Activated effector memory CD4-positive, alpha-beta T cell treated with anti-CD3 and anti-CD28 coated beads, Interleukin-2, amount 50 U/mL, for 16 hours (primary cell): ENCODE measurements at places on chromosomes 4 and X.

GRCh38 chr4:825063-825970, 612 bp downstream of the CPLX1 start:
- DNase-seq, result peak; percentile 74

GRCh38 chrX:82666355-82666754, 841.7 kb upstream of the POU3F4 start:
- DNase-seq, result no peak

DNA sequence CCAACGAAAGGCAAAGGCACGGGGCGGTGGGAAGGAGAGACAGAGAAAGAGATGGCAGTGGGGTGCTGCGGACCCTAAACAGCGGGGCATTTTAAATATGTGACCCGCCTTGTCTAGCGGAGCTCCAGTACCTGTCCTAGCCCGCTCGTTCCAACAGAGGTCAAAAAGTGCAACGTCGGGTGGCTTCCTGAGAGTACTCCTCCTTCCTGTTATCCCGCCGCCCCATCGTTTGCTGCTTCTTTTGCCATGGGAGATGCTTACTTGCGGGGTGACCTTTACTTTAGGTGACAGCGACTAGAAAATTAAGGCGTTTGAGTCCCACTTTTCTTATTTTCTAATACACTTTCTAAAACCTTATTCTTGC, 735 bp downstream of the NRK start:
- no peak for DNase-seq

DNA sequence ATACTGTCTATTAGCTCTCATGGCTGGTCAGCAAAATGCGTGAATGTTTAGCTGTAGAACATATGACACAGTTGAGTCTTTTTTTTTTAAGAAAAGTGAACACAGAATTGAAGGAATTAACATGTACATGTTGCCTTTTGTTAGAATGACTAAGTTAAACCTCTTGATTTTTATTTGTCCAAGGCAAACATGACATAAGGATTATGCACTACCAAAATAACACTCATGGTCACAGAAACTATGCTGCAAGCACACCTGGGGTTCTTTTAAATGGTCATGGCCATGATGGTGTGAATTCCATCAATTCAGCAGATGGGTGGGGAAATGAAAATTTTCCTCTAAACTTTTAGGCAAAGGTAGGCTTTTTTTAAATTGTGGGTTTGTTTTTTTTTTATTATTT, 80.1 kb upstream of the CXCL13 start:
- no peak for DNase-seq

DNA sequence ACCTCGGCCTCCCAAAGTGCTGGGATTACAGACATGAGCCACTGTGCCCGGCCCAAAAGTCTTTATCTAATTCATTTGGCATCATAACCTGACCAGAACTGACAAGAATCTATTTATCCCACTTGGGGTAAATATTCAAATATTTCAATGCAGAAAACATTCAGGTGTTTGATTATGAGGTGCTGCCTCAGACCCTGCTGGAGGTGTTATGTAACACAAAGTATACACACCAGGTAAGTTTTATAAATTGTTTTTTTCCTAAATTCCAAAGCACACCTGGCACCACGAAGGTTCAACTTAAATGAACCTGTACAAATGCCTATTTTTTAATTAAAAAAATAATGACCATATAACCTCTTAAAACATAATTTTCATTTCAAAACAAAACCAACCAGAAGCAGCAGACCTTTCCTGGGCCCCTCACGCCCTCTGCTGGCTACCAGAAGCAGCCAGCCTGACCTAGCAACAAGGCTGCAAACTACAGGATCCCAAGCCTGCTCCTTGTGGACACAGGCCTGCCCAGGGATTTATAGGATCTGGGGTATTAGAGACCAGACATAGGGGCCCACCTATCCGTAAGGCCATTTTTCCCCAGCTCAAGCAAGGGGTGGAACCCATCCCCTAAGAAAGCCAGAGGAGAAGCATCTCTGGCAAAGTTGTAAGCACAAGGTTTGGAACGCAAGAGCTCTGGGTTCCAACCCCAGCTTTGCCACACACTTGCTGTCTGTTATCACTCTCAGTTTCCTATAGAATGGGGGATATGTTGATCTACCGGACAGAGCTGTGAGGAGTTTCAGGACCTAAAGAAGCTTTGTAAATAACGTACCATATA, 11.7 kb downstream of the OTUD5 start:
- DNase-seq, result peak; percentile 81

DNA sequence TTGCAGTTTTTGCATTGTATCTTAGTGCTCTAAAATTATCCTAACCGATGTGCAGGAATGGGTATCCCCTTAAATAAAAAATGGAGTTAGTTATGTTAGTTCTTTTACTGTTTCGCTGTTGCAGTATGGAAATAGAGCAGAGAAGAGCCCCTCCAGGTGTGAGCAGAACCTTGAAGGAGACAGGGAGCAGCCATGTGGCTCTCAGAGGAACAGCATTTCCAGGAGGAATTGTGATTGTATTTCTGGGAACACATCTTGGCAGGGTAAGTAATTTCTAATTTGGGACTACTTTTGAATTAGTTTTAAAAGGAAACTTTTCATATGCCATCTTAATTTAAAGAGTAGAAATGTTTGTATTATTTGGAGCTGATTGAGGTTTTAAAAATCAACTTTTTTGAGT, 5.3 kb upstream of the CCDC158 start:
- DNase-seq, result no peak

- no peak for DNase-seq
Observed at GRCh38 chr4:132614682-132615081, 534.4 kb upstream of the PCDH10 start.

DNA sequence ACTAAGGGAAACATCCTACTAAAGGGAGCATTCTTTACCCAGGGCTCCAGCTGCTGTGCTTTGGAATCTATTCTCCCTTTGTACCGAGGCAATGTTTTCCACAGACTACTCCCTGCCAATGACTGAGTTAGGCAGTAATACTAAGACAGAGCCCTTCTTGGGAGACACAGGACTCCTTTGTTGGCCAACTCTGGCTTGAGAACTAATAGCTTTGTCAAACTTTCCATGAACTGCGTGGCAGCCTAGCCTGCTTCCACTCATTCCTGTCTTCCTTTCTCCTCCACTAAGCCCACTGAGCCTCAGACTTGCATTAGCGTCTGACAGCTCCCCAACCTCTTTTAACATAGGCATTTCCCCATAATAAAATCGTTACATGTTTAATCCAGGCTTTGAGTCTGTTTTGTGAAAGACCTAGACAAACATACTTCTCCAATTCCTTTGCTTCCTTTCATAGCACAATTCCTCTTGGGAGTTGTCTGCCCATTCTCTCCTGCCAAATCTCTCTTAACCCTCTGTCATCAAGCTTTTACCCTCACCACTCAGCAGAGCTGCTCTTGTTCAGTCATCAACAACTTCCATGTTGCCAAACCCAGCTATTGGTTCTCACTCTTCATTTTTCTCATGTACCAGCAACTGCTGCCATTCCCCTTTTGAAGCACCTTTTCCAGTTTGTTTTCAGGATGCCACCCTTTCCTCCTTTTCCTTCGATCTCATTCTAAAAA, 300.3 kb upstream of the IGFBP7 start:
- no peak for DNase-seq

- DNase-seq, result no peak
Observed at GRCh38 chrX:138754861-138755260, 43.3 kb upstream of the FGF13 start.

DNA sequence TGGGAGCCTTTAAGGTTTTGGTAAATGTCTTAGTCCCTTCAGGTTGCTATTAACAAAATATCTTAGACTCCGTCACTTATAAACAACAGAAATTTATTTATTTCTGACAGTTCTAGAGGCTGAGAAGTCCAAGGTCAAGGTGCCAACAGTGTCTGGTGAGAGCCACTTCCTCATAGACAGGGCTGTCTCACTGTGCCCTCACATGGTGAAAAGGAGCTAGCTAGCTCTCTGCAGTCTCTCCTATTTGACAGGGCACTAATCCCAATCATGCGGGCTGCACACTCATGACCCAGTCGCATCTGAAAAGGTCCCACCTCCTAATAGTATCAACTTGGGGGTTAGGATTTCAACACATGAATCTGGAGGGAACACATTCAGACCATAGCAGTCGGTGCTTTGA, 63.4 kb upstream of the KLF3 start:
- DNase-seq, result no peak

GRCh38 chr4:152536545-152537182, 772 bp upstream of the FBXW7 start:
- DNase-seq, result no peak

DNA sequence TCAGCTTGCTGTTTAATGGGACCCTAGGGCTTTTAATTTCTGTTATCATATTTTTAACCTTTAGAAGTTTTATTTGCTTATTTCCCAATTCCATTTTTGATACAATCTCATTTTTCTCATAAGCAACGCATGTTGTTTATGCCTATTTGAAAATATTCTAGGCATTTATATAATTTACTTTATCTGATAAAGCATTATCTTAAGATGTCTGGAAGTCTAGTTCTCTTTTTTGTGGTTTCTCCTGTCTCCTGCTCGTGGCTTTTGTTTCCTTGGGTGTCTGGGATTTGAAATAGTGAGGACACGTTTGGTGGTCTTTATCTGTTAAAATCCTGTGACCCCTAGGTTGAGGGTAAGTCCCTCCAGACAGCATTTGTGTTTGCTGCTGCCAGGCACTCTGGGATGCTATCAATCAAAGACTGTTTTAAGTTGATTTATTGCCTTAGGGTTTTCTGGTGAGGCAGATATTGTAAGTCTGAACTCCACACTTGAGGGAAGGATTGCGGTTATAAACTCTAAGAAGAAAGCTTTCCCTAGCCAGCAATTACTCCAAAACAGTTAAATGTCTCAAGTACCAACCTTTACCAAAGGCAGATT, 208.0 kb downstream of the PRDM5 start:
- no peak for DNase-seq

- DNase-seq, result no peak
Observed at GRCh38 chr4:150234246-150234645, 156.0 kb downstream of the DCLK2 start.

DNA sequence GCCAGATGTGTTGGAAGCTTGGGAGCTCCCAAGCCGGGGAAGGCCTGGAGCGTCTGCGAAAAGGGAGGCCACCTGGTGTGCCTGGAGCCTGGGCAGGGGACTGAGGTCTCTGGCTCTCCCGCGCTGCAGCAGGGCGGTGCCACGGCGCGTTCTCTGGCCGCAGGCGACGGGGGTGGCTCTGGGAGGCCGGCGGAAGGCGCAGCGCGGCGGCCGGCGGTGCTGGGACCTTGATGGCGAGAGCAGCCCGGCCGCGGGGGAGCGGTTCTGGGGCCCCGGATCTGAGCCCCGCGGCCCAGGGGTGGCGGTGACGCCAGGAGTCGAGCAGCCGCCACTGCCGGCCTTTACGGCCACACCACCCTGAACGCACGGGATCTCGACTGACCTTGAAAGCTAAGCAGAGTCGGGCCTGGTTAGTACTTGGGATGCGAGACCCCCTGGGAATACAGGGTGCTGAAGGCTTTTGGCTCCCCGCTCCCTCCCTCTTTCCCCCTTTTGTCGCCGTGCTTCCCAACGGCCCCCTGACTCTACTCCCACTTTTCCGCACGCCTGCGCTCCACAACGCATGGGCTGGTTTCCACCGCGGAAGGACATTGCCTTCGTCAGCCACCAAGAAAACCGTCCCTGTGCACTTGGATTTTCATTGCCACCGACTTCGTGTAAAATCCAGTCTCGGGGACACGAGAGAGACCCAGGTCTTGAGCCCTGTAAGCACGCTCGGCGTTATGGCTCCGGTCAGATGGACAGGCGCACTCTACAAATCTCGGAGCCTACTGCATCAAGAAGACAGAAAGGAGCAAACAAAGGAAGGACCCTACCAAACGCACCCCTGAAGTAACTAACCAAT, 9.5 kb downstream of the FRG2 start:
- DNase-seq, result no peak

DNA sequence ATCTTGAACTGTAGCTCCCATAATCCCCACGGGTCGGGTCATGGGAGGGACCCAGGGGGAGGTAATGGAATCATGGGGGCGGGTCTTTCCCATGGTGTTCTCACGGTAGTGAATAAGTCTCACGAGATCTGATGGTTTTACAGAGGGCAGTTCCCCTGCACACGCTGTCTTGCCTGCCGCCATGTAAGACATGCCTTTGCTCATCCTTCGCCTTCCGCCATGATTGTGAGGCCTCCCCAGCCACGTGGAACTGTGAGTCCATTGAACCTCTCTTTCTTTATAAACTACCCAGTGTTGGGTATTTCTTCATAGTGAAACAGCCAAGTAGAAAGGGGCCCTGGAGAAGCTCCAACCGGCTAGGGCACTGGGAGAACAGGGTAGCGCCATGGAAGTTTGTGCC, 12.3 kb downstream of the CTAG1A start:
- no peak for DNase-seq

DNA sequence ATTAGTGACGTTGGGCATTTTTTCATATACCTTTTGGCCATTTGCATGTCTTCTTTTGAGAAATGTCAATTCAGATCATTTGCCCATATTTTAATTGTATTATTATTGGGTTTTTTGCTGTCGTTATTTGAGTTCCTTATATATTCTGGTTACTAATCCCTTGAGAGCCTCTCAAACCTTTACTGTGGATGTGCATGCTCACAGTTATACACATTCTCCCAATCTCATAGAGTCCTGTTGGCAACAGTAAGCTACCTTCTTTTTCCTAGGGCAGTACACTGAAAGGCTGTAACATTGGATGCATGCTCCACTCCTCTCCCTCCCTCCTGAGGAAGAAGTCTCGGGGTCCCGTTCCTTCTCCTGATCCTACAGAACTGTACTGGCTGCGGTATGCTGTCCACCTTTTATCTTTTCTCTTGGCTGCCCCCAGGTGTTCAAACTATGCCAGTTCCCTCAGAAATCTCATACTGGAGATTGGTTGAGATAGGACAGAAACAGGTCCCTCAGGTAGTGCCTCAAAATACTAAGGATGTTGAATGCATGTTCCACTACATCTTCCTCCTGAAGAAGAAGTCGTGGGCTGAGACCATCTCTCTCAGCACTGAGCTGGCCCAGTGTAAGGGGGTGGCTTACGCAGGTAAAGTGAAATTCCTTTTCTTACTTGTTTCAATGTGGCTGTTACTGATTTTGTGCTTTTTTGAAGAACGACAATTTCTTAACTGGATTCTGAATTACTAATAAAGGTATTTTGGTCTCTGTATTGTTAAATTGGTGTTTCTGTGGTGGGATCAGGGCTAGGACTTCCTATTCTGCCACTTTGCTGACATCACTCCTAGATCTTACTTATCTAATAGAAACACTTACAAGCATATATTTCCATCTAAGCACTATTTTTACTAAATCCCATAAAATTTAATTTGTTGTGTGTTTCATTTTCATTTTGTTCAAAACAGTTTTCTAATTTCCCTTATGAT, 145.4 kb upstream of the HUWE1 start:
- DNase-seq, result peak; percentile 70
